HS-27A (cell line): ENCODE measurements at places on chromosomes 1 and 21.

DNA sequence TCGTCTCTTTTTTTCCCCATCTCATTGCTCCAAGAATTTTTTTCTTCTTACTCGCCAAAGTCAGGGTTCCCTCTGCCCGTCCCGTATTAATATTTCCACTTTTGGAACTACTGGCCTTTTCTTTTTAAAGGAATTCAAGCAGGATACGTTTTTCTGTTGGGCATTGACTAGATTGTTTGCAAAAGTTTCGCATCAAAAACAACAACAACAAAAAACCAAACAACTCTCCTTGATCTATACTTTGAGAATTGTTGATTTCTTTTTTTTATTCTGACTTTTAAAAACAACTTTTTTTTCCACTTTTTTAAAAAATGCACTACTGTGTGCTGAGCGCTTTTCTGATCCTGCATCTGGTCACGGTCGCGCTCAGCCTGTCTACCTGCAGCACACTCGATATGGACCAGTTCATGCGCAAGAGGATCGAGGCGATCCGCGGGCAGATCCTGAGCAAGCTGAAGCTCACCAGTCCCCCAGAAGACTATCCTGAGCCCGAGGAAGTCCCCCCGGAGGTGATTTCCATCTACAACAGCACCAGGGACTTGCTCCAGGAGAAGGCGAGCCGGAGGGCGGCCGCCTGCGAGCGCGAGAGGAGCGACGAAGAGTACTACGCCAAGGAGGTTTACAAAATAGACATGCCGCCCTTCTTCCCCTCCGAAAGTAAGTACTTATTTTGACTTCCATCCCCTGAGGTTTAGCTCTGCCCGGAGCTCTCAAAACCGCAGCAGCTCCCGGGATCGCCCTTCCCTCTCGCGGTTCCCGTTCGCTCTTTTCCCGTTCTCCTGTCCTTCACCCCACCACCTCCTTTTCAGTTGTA, 1.5 kb downstream of the TGFB2 start:
- DNase-seq, result no peak

GRCh38 chr1:53683986-53684740, 54.8 kb downstream of the GLIS1 start:
- DNase-seq, result no peak

- DNase-seq, result no peak
Measured at GRCh38 chr21:42653231-42654061, at the start of gene PDE9A. Gene PDE9A, plus strand, starts transcription at chr21:42653621. Its CDS starts 194 bp downstream, at chr21:42653815.

DNA sequence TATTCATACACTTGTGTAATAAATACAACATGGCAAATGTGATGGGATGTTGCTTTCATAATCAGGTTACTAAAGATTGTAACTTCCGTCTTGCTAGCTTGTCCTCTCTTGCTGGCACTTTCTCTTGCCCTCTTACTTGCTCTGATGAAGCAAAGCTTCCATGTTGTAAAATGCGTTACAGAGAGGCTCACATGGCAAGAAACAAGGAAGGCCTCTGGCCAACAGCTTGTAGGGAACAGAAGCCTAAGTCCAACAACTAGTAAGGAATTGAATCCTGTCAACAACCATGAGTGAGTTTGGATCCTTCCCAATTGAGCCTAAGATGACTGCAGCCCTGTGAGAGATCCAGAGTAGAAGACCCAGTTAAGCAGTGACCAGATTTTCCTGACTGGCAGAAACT, 15.4 kb downstream of the TMED5 start:
- no peak for DNase-seq

DNA sequence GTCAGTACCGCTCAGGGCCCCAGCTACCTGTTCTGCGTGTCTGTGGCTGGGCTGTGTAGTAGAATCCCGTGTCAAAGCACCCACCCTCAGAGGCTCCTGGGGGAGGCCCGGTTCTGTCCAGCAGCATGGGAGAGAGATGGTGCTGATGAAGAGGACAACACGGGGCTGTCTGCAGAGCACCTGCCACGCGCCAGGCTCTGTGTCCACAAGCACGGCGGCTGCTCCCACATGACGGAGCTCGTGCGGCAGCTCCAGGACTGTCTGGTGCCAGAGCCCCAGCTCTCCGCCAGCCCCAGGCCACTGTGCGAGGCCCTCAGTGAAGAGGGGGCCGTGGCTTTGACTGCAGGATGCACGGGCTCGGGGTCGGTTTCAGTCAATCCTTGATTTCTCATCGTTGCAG, 42.0 kb upstream of the TSPEAR start:
- no peak for DNase-seq

DNA sequence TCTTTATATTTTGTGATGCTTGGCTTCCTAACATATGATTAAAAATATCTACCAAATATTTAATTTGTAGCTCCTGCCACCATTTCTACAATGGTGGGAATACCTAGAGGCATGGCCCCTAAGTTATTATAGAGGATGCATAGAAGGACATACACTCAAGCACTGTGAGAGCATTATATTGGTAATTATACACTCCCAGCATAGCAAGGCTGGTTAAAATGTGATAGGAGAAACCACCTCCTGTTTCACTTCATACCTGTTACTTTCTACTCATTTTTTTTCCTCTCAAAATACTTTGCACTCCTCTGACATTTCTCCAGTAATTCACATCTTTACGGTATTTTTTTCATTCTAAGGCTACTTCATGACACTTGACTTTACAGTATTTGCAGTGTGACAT, 92.9 kb downstream of the HS2ST1 start:
- DNase-seq, result no peak

- DNase-seq, result no peak
Measured at GRCh38 chr1:40362699-40363098, 10.8 kb upstream of the SMAP2 start.

DNA sequence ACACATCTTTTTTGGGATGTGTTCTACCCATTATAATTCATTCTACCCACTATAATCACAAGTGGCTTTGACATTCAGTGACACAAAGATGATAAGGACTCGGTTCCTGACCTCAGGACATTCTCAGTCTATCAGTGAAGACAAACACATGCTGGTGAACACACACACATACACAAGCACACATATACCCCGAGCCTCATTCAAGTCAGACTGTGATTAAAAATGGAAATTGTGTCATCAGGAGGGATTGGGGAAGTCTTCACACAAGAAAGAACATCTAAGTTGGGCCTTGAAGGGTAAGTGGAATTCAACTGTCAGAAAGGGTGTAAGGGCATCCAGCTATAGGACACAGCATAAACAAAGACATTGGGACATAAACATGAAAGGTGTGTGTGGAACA, 2.6 kb upstream of the LAD1 start:
- no peak for DNase-seq

- DNase-seq, result no peak
Measured at GRCh38 chr1:47783638-47784496, 213.3 kb downstream of the TRABD2B start.

DNA sequence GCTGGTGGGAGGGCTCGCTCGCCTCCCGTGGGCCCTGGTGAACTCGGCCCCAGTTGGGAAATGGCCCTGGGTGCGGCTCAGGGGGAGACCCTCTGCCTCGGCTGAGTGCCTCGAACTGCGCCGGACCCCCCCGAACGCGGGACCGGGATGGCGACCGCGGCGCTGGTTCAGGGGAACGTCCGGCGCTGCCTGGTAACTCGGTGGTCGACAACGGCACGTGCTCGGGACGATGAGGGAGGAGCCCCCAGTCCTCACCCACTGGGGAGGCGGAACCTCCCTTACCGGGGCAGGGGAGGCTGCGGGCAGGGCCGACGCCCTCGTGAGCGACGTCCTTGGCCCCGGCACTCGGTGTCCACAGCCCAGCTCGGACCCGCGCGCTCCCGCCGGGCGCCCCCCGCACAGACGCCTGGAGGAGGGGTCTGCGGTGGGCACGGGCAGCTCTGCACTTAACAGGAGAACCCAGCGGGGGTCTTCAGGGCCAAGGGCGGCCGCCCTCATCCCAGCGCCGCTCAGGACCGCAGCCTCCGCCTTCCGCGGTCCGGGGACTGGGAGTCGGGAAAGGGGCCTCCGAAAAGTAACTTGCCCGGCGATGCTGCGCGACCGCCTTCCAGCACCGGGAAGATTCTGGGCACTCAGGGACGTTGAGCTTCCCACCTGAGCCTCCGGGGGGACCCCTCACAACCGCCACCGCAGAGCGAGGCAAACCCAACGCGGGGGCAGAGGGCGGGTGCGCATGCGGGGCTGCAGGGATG, 1.7 kb downstream of the HES4 start:
- no peak for DNase-seq

- DNase-seq, result no peak
Measured at GRCh38 chr1:109266965-109267364, 16.0 kb downstream of the PSRC1 start.

- DNase-seq, result no peak
Measured at GRCh38 chr1:174232761-174233160, 73.4 kb downstream of the RABGAP1L start.

DNA sequence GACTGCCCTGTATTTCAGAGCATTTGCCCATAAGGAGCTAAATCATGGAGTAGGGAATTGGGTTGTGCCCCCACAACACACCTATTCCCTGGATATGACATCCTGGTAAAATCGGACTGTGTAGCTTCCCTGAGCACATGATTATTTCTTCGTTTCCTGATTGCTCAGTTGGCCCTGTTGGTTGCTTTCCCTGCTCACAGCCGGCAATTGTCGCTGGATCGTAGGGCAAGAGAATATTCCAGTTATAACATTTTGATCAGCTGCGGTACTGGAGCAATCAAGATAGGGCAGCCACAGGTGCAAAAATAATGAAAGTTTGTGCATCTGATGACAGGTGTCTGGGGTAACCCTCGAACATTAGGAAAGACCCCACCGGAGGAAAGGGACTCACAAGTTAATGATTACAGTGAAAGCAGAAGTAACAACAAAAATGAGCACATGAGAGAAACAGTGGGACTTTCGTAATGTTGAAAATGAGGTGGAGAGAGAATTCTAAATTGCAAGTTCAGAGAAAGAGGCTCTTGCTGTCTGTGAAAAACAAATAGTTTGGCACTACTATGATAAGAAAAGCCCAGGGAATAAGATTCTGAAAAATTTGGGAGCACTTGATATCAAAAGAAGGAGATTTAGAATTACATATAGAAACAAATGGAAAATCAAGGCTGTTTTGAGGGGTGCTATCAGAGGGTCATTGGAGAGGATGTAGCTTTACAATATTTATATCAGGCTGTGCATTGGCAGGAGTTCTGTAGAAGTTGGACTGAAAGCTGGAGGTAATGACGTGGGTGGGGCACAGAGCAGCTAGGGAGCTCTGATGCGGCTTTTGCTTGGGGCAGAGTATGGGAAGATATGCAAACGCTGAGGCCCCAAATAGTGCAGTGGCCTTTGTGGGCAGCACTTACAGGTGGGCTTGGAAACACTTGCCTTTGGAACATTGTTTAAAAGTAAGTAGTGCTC, at the start of gene MAB21L3:
MAB21L3 (plus strand) TSS at position 833 of the 957 bp plus-strand sequence. CDS start 1,217 bp downstream, outside the sequence.
- DNase-seq, result no peak

DNA sequence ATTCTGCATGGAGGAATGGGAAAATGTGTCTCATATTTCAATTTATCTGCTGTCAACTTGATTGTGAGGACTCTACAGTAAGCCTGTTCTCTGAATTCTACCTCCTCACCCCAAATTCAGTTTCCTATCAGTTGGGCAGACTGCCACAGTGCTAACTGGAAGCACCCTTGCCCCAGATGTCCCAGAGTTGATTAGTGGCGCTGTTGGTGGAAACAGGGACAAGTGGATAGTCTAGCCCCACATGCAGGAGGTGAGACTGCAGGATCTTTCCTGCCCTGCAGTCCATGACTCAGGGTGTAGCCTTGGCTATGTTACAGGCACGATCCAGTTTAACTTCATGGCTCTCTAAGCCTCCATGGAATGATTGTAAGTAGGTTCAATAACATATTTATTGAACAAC, 22.1 kb downstream of the ADAM30 start:
- no peak for DNase-seq

GRCh38 chr1:209266590-209267205, 316.8 kb upstream of the CAMK1G start:
- DNase-seq, result no peak

GRCh38 chr1:9155879-9156278, 27.0 kb upstream of the GPR157 start:
- no peak for DNase-seq

DNA sequence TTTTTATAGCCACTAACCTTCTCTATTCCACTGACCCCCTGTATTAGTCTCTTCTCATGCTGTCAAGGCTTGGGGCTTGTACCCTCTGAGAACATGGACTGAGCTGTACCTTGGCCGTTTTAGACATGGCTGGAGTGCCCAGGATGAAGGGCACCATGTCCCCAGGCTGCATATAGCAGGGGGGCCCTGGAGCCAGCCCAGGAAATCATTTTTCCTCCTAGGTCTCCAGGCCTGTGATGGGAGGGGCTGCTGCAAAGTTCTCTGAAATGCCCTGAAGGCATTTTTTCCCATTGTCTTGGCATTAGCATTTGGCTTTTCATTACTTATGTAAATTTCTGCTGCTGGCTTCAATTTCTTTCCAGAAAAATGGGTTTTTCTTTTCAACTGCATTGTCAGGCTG, 119.5 kb downstream of the NTMT2 start:
- DNase-seq, result no peak

- no peak for DNase-seq
Measured at GRCh38 chr1:19605967-19606366, 38.1 kb upstream of the NBL1 start.

DNA sequence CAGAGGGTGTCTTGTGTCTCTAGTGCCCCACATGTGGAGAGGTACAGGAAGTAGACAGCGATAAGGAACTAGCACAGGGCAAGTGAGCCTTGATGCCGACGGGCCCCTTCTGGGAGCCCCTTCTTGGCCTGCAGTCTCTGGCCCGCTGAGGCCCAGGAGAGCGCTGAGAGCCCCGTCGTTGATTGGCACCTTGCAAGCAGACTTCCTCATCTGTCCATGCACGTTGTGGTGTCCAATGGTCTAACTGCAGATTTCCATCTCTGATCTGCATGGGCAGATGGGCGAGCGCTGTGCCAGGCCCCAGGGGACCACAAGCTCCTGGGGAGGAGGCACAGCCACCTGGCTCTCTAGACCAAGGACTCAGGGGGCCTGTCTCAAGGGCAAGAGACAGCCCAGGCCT, 32.4 kb downstream of the PLEKHA6 start:
- DNase-seq, result no peak

DNA sequence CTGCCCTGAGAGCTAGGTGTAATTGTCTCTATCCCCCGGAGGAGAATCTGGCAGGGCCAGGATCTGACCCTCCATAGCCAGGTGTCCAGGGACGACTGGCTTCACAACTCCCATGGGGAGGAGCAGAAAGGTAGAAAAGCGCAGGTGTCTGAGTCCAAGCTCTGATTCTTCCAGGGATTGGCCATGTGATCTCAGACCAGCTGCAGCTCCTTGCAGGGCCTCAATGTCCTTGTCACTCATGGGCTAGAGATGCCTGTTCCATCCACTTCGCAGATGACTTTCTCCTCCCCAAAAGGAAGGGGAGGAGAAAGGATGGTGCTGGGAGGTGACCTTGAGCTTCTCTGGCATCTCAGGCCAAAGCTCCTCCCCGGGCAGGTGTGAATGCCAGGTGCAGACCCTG, 22.7 kb downstream of the HSPG2 start:
- no peak for DNase-seq
